ENCODE measurements at places on chromosomes 1 and 21.

DNA sequence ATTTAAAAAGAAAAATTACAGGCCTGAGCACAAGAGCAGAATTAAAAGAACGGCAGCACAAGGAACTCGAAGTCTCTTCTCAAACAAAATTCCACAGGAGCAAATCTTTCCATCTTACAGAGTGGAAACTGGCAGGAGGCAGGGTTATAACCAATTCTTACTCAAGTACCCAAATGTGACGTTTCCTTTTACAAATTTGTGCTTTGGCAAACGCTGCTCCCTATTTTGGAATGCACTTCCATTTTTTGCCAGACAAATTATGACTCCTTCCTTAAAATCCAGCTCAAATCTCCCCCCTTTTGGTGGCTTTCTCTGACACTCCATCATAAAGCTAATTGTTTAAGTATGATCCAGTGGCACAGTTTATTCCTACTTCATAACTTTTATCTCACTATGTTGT is 7.8 kb downstream of the ERI3 start:
- DNase-seq, result peak; percentile 55

DNA sequence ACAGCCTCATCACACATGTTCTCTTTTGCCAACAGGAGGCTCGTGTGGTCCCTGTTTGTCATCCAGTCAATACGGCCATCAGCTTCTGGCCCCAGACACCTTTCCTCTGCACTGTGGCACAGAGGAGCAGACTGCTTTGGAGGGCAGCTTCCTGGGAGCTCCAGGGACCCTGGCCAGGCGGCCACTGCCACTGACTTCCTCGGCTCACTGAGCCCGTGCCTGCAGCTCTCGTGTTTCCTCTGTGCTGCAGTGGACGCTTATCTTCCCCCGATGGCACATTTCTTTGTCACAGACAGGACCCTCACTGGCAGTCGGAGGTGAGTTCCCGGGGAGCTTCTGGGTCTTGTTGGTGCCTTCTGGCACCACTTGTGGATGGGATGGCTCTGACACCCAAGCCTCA is 67.0 kb upstream of the DIRAS3 start:
- DNase-seq, result no peak

DNA sequence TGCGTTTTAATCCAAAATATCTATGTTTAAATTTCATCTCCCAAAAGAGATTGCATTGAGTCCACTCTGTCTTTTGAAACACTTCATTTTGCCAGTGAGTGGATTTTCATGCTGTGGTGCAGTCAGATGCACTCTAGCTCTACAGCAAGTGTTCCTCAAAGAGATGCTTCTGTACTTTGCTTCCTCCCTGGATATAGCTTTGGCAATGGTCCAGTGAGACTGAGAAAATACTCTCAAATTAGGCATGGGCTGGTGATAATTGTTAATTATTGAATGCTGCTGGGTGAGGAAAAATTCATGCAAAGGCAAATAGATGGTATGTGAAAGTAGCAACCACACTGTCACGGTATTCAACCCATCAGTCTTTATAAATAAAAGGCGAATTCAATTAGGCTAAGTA is 396.9 kb downstream of the ADGRL2 start:
- DNase-seq, result no peak

DNA sequence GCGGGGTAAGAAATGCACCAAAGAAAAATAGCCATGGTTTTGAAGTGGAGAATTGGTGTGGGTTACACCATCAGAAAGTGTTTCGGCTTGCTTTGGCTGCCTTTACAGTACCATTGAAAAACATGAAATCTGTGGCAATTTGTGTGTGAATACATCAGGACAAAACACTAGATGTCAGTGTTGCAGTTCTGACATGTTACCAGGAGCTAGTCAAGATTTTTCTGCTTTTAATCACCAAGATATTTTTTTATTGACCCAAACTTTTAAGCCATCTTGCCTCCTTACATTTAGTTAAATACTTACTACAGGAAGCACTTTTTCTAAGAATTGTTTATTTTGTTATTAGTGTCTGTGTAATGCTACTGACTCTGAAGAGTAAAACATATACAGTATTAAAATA is 14.3 kb downstream of the RRP15 start:
- DNase-seq, result peak; percentile 49

GRCh38 chr1:7333094-7333493 is 438.0 kb upstream of the VAMP3 start:
- no peak for DNase-seq

DNA sequence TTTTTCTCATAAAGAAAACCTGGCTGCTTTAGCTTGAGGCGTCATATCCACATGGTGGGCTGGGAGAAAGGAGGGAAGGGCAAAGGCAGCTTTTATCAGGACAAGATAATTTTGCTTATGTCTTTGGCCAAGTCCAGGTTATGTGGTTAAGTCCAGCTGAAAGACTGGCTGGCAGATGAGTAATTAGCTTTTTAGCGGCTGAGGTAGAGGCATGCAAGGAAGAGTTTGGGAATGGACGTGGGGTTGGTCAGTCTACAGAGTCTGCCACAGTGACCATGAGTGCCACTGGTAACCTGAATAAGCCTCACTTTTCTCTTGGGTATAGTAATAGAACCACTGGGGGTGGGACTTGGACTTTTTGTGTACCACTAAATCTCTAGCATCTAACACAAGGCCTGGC is 39.8 kb downstream of the NEK7 start:
- DNase-seq, result no peak

GRCh38 chr1:20148571-20149500 is 9.7 kb downstream of the PLA2G2F start:
- no peak for DNase-seq

DNA sequence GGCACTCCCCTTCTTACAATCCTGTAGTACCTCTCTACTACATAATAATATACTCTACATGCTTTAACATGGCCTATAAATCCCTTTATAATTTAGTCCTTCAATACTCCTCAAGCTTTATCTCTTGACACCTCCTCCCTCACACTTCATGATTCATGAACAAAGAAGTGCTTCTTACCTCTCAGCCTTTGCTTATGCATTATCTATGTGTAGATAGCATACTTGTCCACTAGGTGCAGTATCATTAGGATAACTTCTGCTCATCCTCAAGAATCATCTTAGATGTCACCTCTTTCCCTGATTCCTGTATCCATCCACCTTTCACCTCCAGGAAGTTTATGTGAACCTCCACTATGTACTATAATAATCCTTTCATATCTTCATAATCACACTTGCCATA is 74.4 kb downstream of the COL24A1 start:
- DNase-seq, result no peak

GRCh38 chr1:20508411-20508771 is 440 bp upstream of the MUL1 start:
- DNase-seq, result no peak

DNA sequence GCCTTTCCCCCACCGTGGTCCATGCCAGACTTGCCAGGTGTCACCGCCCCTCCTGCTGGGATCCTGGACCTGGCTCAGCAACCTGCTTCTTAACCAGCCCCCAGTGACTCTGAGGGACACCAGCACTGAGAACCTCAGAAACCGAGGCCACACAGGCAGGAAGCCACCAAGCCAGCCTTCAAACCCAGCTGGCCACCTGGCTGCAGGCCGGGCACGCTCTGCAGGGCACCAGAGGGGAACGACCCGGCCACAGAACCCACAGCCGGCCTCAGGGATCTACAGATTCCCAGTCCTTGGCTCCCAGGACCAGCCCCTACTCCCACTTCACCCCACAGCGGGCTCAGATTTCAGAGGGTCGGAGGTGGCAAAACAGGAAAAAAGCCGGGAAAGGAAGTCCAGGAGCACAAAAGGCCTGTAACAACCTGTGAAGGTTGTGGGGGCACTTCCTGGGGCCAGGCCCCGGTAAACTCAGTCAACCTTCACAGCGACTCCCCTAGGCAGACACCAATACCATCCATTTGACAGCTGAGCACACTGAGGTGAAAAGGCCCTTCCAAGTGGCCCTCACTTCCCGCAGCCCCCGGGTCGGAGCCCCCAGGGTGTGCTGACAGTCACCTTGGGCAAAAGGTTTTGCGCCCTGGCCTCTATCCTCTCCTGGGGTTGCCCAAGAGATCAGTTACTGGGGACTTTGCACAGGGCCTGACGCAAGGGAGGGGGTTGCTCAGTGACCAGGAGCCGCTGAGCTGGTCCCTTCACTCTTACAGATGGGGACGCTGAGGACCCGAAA is 14.1 kb downstream of the RUNX3 start:
- DNase-seq, result no peak

DNA sequence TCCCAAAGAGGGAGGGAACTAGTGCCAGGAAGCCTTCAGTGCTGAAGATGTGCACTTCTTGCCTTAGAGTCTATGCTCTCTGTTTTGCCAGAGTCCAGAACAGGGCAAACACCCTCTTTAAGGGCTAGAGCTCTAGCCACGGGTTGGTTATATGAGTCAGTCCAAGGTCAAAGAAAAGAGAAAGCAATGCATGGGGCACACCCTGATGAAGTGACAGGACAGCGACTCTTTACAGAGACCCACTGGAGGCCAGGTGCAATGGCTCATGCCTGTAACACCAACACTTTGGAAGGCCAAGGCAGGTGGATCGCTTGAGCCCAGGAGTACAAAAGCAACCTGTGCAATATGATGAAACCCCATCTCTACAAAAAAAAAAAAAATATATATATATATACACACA is 86.1 kb downstream of the TGFBR3 start:
- DNase-seq, result no peak

DNA sequence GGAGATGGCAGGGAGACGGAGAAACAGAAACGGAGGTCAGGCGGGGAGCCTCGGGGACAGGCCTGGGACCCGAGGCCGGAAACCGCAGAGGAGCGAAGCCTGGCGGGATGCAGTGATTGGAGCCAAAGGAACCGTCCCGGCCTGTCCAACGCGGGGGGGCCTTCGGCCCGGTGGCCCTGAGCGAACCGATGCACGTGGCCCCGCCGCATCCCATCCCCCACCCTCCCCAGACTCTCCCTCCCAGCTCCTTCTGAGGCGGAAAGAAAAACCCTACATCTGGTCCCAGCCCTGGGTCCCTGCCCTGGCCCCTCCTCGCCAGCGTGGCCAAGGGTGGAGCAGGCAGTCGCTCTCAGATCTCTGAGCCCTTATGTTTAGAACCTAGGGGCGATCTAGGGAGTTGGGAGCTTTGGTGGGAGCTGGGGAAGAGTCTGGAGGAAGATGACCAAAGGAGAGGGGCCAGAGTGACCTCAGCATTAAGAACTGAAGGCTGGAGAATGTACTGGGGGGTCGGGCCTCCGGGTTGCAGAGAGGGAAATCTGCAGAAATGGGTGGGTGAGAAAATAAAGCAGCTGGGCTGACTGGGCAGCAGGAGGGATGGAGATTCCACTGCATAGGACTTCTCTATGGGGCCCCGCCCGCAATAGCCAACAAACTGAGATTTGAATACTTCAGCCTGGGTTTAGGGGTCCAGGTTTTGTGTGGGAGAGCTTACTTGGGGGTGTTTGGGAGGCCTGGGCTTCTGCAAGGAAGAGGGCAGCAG is 1.5 kb upstream of the CRABP2 start:
- peak; percentile 46 for DNase-seq

- DNase-seq, result no peak
These were observed 58.7 kb downstream of the IGSF21 start for GRCh38 chr1:18166341-18166740.

GRCh38 chr1:56972976-56973375 is 7.2 kb upstream of the C8B start:
- DNase-seq, result no peak

DNA sequence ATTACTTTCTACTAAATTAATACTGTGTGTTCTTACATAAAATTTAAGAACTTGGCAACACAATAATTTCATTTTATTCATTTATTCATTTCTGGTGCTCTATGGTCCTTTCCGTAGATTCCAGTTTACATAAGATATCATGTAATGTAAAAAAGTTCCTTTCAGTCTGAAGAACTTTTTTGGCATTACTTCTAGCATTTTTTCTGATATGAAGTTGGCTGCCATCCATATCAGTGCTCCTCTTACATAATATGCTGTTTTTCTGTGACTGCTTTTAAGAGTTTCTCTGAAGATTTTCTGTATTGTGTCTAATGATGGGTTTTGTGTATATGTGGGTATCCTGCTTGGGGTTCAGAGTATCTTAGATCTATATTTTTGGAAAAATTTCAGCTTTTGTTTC is 34.8 kb downstream of the LIN9 start:
- no peak for DNase-seq

DNA sequence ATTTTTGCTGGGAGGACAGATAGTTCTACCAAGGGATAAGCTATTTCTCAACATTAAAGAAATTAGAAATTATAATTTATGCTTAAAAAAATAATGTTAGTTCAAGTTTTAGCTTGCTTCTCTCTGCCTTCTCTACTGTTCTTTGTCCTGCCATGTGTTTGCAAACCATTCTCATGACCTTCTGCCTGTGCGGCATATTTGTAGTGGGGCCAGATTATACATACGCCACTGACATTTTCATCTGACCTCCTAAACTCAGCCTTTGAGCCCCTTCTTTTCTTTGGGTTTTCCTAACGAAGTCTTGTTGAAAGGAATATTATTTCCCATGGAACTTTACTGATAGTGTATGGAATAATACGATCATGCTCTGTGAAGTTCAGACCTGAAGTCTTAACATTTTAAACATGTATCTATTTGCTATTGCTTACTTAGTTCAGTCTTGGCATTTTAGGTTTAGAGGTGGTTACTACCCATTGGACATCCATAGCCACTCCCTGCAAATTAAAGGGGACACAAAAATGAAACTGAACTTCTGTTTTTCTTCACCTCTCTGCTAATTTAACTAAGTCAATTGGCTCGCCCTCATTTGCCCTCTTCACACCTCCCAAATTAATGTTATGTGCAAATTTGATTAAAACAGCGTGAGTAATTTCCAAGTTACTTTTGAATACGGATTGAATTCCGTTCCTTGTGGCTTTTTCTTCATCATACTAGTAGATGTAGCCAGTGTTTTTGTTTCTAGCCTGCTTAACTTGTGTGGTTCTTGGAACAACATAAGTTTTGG is 15.6 kb downstream of the LRRC8D start:
- DNase-seq, result no peak

GRCh38 chr1:26703478-26703877 is 7.7 kb downstream of the ARID1A start:
- no peak for DNase-seq

DNA sequence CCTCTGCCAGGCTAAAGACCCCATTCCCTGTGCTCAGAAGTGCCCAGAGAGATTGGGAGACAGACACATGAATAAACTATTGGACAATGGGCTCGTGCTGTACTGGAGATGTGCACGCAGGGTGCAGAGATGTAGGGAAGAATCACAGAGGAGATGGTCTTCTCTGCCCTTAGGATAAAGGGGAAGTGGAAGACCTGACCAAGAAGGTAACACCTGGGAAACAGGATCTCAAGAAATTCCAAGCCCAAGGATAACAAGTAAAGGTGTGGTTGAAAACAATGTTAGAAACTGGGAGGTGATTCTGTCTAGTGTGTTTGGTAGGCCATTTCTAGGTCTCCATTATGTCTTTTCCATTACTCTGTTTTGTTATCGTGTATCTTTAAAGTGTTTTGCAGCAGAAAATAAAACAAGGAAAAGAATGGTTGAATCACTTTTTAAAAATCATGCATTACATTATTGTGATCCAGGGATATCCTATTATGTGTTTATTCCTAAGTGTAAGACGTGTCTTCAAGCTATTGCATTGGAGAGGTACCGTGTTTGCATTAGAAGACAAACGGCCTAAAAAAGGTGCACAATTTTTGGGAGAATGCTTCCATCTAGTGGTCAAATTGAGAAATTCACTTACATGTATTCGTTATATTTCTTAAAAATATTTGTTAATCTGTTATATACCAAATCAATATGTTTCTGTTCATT is 40.8 kb upstream of the KCTD3 start:
- DNase-seq, result no peak

Measured in AG09309 (cell line).